ENCODE measurements at places on chromosomes 12 and 14.
A peak's percentile ranks its signal among the peaks of the same experiment; 100 is the strongest.

- no peak for DNase-seq
Measured at GRCh38 chr14:71613168-71613567, 319.1 kb upstream of the RGS6 start.

DNA sequence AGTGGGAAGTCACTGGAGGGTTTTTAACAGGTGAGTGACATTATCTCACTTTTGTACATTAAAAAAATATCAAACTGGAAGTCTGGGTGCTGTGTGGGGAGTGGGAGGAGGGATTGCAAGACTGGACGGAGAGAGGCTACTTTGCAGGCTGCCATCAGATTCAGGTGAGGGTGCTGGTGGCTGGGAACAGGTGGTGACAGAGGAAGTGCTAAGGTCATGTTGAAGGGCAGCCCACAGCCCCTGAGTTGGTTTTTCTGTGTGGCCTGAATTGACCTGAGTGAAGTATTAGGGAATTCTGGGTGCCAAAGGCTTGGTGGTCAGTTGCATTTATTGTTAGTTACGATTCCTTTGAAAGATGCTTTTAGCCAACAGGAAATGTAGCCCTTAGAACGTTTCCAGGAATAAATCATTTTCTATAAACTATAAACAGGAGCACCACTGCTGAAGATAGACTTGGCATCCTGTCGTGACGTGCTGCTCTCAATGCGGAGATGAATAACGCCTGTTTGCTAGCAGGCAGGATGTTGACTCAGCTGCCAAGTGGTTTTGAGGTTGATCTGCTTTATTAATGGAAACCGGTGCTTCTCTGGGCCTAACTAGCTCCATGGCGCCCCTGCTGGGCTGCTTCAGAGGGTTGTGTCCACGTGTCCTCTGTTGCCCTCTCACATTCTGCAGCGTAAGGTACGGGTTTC, 707.5 kb upstream of the TMEM132C start:
- DNase-seq, result no peak

DNA sequence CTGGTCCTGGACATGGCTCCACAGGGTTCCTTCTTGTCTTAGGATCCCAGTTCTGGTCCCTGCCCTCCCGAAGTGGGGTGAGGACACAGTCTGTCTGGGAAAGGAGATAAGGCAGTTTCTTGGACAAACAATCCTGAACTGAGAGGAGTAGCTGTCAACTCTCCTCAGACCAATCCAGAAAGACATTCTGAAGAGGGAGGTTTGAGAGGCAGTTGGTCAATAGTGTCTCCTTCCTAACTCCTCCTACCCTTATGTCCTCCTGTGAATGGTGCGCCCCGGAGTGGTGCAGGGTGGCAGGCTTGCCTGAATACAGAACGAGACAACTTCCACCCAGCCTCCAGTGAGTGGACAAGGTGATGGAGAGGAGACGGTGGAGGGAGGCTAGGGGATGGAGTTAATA, 15.4 kb upstream of the ASIC1 start:
- no peak for DNase-seq

DNA sequence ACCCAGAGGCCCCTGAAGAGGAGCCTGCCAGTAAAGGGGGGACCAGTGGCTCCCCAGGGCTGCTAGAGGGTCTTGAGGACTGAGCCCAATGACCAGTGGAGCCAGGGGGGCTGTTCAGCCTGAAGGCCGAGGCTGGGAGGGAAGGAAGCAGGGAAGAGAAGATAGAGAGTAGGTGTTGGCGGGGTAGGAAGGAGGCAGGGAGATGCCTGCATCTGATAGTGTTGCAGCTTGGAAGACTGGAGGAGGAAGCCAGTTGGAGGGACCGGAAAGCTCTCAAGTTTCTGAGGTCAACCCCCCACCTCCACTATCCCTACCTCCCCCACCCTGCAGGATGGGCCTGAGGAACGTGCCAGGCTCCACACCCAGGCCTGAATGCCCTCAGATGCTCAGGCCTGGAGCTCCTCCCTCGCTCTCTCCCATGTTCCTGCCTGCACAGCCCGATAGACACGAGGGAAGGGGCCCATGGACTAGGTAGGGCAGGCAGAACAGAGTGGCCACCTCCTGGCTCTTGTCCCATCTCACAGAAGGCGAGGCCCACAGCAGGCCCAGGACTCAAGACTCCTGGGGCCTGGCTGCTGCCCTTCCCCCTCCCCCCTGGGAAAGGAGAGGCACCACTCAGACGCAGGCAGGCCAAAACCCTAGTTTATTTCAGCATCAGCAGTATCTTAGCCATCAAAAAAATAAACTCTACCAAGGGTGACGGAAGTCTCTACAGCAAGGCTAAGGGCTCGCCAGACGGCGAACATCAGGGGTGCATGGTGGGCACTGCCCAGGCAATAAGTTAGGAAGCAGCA, 3.4 kb downstream of the CKB start:
- DNase-seq, result no peak

- peak; percentile 36 for DNase-seq
Measured at GRCh38 chr14:103057372-103058163, at the start of gene CDC42BPB. CDC42BPB (minus strand) TSS chr14:103057549; CDS start chr14:103057173, 376 bp downstream.

DNA sequence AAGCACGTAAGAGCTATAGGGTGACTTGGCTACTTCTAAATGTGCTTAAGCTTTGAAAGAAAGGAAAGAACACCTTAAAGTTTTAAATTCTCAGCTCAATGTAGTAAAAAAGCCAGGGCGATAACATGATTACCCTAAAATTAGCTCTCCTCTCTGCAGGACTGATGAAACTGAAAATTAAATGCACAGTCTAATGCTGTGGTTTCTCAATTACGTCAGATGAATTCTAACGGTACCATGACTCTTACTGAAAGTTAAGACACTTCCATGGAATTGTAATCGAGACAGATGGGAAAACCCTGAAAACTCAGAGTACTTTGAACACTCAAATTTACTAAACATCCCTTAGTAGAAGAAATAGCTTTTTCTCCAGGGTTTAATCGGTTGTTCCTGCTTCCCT, 25.9 kb upstream of the PRKD1 start:
- DNase-seq, result no peak

DNA sequence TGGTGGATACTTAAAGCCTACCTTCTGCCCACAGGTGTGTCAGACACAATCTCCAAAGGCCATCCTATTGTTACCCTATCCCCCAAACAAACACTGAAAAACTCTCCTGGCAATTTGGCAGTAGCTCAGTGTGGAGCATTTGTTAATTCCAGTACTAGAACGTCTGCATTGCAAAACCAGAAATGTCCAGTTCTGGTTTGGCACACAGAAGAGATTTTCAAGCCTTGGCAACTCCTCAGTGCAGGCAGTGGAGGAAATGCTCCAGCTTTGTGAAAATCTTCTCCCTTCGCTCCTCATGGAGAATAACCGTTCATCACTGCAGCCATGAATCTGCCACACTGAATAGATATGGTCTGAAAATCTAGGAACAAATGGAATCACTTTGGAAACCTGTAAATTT, 5.3 kb upstream of the SOCS2 start:
- DNase-seq, result no peak

DNA sequence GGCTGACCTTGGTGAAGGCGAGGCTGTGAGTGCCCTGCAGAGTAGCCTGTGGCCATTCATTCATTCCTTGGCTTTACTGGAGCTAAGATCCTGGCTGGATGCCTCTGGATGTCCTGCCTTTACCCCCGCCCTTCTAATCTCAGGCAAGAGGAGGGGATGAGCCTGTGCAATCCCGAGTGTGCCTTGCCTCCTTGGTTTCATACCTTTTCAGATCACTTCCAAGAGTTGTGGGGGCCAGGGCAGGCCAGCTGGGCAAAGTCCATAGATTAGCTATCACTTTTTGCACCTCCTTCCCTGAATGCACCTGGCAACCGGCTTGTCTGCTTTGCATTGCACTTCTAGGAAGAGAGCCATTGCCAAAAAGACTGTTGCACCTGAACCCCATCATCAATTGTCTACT, 1.5 kb downstream of the VRTN start:
- no peak for DNase-seq

- peak; percentile 11 for DNase-seq
Measured at GRCh38 chr12:49903700-49904423, at the start of gene FAIM2. FAIM2 (minus strand) TSS chr12:49903900; CDS start chr12:49903792, 108 bp downstream.

GRCh38 chr12:11765421-11765816, 115.9 kb downstream of the ETV6 start:
- DNase-seq, result no peak

All from stimulated activated CD8-positive, alpha-beta memory T cell treated with anti-CD3 and anti-CD28 coated beads, Interleukin-12 subunit alpha, Interleukin-12 subunit beta, amount 100 ng/mL, for 1 hour (primary cell).